Bone marrow (tissue), 2 donors: ENCODE measurements at places on chromosomes 1 and 21.

GRCh38 chr1:186618401-186619170 lies 61.6 kb downstream of the PTGS2 start:
- DNase-seq: peak; percentile 51

GRCh38 chr1:78722947-78723346 lies 73.3 kb downstream of the IFI44 start:
- no peak for DNase-seq

DNA sequence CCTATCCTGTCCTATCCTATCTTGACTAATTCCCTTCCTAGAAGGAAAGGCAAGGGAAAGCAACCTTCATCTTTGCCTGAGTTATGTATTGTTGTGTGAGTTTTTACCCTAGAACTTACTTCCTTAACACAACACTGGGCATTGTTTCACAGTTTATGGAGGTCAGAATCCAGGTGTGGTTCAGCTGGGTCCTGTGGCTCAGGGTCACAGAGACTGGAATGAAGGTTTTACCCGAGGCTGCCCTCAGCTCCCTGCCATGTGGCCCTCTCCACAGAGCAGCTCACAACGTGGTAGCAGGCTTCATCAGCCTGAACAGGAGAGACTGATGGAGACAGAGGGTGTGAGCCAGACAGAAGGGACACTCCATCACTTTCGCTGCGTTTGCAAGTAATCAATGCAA lies 140.5 kb downstream of the FCRL5 start:
- no peak for DNase-seq

- no peak for DNase-seq
Observed at GRCh38 chr1:89206373-89206772, 7.6 kb upstream of the GBP4 start.

DNA sequence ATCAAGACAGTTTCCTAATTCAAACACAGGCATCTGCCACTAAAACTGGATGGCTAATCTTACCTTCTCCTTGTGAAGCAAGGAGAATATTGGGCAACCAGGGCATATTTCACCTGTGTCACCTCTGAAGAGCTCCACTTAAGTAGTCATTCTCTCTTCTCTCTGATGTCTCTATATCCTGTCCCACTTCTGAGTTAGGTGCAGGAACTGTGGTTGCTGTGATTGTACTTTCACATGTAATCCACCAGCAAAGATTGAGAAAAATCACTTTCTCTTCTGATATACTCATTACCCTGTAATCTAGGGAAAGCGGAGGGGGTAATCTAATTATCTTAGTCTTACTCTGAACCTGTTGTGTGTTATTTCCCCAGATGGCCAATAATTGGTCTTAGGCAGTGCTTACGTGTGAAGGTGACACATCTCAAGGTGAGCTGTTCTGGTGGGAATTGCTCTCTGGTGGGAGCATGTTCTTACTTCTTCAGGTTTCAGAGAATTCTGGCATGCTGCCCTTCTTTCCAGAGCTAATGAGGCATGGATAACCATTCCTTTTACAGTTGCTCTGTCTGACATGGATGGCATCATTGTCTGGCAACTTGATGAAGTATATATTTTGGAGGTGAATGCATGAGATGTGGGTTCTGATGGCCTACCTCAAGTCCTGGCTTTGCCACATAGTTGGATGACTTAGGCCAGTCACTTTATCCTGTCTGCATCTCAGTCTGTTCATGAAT lies 12.0 kb downstream of the XCL2 start:
- DNase-seq: no peak

DNA sequence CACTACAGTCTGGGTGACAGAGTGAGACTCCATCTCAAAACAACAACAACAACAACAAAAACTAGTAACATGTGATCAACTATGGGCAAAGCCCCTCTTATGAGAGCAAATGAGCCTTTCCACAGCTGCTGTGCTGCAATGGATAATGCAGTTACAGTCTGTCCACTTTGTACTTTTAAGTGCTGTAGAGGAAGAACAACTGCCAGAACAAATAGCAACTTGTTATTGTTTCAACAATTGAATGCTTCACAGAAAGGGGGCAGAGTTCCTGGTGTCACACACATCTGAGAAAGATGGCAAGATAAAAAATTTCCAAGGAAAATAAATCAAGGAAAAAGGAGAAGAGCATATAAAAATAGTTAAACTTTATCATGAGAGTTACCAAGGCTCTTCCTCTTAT lies 243.6 kb upstream of the DMRTA2 start:
- no peak for DNase-seq
